ENCODE measurements at places on chromosomes 7 and 10.

DNA sequence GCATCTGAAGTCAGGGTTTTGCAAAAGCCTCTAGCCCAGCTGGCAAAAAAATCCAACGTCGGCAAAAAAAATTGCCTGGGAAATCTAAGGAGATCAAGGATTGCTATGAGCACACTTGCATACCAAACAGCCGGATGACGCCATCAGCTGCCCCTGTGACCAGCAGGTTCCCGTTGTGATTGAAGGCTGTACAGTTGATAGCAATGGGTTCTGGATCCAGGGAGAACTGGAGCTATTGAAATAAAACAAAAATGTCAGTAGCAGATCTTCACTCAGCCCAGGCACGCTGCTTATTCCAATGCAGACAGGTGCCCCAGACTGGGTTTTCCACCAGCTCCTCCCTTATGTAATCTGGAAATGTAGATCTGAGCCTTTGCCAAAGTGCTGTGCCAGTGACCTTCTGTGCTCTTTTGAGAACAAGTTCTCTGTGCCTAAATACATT, 18.7 kb upstream of the CYREN start:
- DNase-seq = no peak

GRCh38 chr7:140972876-140973829, 41.6 kb downstream of the MRPS33 start:
- DNase-seq = no peak

GRCh38 chr10:52483587-52483986, 169.5 kb downstream of the DKK1 start:
- DNase-seq = no peak

DNA sequence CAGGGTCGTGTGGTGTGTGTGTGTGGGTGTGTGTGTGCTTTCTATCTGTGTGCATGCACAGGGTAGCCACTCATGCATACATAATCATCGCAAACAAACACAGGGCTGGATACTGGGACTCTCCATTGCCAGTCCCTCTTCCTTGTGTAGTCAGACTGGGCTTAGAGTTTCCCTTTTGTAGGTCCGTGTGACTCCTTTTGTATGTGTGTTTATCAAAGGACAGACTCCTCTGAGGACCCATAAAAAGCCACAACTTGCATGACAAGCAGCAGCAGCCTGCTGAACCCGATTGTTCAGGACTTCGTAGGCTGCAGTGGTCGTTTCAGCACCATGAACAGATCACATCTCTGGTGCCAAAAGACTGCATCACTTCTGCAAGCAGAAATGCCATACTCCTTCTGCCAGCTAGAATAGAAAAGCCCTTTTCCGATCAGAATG, 895 bp downstream of the VSTM2A start:
- no peak for DNase-seq

Measured in NCI-H460 (cell line).